ENCODE measurements at places on chromosomes 7 and 10.

DNA sequence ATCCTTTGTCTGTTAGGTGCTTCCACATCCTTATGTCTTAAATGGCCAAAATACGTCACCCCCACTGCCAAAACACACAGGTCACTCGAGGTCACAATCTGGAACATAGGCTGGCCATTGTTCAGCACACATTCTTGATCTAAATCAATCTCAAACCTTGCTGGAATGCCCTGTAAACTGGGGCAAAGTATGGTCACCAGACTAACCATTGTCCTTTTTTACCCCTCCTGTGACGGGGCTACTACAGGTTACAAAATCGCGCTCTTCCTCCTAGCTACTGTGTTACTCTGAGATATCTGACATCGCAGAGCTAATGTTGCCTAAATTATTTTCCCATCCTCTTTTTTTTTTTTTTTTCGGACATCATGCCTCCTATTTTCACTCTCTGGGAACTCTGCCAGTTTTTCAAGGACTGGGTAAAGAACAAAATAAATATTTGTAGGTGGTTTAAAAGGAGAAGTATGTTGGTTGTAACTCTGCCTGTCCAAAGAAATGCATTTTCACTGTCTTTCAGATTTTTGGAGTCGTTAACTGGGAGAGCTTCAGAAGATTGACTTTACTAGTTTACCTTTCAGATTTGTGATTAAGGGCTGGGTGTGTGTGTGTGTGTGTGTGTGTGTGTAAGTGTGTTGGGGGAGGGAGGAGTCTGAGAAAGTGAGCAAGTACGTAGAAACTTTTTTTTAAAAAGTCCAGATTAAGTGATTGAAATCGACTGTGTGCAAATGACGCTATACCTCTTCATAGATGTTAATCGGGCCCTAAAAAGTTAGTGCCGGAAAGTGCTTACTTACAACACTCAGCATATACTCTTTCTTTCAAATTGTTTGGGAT is 942 bp upstream of the KIAA1217 start:
- DNase-seq = no peak

DNA sequence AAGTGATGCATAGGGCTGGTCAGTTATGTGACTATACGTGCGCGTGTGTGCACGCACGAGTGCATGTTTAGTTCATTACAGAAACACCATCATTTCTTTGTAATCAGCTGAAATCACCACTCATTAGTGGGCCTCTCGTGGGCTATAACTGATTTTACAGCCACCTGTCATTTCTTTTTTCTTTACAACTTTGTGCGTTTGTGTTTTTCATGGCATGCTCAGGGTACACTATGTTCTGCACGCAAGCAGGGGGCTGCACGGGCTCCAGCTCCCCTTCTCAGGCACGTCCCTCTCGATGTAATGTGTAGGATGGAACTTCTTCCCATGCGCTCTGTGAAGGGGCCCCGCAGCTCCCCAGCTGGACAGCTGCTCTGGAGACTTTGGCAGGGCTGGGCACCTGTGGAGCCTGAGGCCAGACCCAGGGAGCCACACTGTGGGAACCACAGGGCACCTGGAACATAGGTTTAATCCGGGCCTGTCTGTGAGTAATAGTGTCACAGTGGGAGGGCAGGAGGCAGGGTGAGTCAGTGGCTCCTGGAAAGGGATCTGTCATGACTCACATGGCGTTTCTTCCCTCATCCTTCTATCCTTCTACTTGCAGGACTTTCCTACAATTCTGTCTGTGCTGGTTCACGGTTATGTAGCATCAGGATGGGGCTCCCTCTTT is 4.9 kb downstream of the GCK start:
- DNase-seq = no peak

GRCh38 chr10:8044908-8045725 is 9.4 kb upstream of the GATA3 start:
- no peak for DNase-seq

- no peak for DNase-seq
Measured at GRCh38 chr7:906776-907157, 30.4 kb downstream of the GET4 start.

GRCh38 chr10:123994417-123995081 is 98.8 kb downstream of the CHST15 start:
- DNase-seq = peak; percentile 55

DNA sequence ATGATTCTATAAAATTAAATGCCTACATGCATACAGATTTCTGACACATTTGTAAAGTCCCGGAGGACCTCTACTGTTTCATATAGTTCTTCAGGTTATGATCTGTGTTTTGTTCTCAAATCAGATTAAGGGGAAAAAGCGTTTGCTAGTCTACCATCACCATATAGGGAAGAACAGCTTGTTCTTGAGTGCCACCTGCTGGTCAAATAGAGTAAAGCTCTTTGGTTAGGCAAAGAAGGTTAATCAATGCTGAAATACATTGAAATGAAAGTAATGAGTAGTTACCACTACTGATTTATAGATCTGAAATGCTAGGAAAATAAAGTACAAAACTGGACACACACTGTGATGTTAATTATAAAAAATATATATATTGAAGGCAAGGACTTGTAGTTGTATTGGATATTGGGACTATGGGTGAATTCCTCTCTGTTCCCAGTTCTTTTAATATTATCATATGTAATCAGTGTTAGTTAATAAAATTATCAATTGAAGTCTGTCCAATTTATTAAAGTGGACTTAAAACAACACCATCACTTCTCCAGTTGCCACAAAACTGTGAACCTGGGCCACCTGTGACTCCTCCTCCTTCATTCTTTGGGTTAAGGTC is 72.6 kb upstream of the PDLIM1 start:
- no peak for DNase-seq

DNA sequence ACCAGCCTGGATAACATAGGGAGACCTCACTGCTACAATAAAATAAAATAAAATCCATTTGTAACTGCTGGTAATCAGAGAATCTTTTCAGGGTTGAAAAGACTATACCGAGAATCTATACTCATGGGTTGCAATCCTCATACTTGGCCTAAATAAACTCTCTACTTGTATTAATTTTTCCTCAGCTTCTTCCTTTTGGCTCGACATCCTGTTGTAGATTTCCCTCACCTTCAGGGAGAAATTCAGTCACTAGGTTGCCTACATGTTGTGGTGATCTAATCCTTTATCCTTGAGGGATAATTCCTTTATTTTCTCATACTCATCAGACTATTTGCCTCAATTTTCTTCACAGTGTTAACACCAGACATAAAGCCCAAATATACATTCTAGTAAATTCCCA is 1093.4 kb downstream of the SORCS3 start:
- DNase-seq = no peak

- no peak for DNase-seq
Measured at GRCh38 chr10:110980807-110981206, 61.4 kb downstream of the SHOC2 start.

GRCh38 chr10:119235356-119235755 is 28.0 kb downstream of the GRK5 start:
- no peak for DNase-seq

GRCh38 chr7:30321089-30321881 is 36.9 kb downstream of the ZNRF2 start:
- DNase-seq = no peak

- no peak for DNase-seq
Measured at GRCh38 chr7:91465595-91466061, 201.4 kb downstream of the FZD1 start.

DNA sequence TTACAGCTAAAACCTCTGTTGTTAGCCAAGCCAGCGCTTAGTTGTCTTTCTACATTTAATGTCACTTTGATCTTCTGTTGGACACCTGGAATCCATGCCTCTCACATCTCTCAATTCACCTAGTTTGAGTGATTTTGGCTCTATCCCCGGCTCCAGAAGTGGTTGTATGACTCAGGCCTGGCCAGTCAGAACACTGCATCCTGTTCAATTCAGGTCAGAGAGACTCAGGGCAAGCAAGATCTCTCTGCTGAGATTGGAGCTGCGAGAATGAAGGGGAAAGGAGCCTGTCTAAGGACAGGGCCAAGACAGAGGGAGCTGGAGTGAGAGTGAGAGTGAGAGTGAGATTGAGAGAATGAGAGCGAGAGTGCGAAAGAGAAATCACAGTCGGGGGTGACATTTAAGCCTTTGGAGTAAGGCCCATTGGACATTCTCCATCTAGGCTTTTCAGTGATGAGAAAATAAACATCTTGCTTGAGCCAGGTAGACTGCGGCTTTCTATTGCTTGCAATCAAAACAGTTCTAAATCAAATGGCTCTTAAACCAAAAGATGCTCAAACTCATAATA is 83.3 kb upstream of the DYNC1I1 start:
- DNase-seq = no peak

All from NCI-H510A (cell line).